ENCODE measurements at places on chromosomes 2 and 18. TPM values are rescaled to one million over a fixed set of nuclear protein-coding genes. Genes with fewer than 3 reads are reported as not detected.

ANKRD44 gene
- 118 TPM for total RNA-seq

LHCGR gene
- not detected for total RNA-seq

PID1 gene
- total RNA-seq = not detected

REG3A gene
- not detected for total RNA-seq

ECEL1 gene
- 0.12 TPM for total RNA-seq

DNA sequence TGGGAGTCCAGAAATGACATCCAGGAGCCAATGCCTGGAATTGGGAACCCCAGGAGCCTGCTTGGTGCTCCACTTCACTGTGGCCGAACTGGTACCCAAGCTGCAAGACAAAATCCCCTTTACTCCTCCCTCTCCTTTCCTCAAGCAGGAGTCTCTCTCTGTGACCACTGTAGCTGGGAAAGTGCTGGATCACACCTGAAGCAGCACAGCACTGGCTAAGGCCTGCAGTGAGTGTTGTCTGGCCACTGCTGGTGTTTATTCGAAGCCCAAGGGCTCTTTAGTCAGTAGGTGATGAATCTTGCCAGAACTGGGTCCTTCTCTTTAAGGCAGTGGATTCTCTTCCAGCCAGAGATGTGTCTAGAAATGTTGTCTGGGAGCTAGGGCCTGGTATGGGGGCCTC lies 26.4 kb downstream of the STPG4 start:
- no peaks in the 10 kb centered on the region for H3K36me3 ChIP-seq
- DNase-seq = no peak
- peaks cover 4% of the 10 kb centered on the region for H3K27me3 ChIP-seq
- H3K27ac ChIP-seq = no peak overlapping the region
- no peak overlapping the region for H3K4me3 ChIP-seq

DNA sequence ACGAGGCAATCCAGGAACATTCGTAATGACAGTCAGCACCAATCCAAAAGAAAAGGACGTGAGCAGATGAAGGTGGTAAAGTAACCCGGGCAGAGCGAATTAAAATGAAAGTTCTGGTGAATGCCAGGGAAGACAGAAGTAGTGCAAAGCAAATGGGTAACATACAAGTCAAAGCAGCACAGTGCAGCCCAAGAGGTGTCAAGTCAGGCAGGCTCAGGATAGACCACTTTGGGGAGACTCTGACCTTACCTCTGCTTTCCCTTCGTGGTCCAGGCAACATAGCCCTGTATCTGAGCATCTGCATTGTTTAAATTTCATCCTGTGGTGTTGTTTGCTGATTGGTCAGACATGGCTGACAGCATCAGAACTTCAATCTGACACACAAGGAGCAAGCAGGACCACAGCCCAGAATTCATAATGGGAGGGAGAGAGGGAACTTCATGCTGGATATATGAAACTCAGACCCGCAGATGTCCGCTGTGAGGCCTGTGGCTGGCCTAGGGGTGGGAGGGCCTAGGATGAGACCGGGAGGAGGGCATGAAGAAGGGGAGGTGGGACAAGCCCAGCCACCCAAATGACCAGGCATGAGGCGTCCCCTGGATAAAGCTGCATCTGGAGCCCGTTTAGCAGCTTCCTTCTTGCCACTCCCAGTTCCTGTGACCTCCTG lies 285.7 kb downstream of the TCF4 start:
- H3K36me3 ChIP-seq = no peaks in the 10 kb centered on the region
- H3K4me3 ChIP-seq = no peak overlapping the region
- no peaks in the 10 kb centered on the region for H3K4me1 ChIP-seq
- no peaks in the 10 kb centered on the region for H3K27me3 ChIP-seq

DNA sequence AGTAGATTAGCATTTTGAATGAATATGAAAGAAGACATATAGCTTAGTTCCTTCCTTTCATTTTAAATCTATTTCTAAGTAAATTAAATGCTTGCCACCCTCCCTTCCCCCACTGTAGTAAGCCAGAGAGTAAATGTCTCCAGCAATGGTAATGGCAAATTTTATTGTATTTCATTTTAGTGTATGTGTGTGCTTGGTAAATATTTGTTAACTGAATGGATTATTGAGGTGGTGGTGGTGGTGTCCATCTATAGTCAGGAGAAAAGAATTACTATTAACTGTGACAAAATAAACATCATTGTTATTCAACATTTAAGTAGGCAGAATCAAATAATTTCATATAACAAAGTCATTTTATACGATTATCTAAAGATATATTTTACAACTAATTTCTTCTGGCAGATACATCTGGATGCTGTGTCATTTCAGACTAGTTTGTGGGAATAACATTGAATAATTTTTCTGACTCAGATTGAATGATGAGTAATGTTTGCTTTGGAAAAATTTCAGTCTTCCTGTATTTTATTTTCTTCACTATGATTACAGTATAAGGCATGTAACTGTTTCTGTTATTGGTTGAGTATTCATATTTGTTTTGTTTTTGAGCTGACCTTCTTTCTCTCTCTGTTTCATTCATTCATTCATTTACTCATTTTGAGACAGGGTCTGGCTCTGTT lies 18.3 kb downstream of the ASXL3 start:
- no peaks in the 10 kb centered on the region for H3K4me1 ChIP-seq
- no peaks in the 10 kb centered on the region for H3K27me3 ChIP-seq
- no peak overlapping the region for H3K4me3 ChIP-seq
- DNase-seq = no peak
- no peak overlapping the region for H3K27ac ChIP-seq
- H3K36me3 ChIP-seq = no peaks in the 10 kb centered on the region

DNA sequence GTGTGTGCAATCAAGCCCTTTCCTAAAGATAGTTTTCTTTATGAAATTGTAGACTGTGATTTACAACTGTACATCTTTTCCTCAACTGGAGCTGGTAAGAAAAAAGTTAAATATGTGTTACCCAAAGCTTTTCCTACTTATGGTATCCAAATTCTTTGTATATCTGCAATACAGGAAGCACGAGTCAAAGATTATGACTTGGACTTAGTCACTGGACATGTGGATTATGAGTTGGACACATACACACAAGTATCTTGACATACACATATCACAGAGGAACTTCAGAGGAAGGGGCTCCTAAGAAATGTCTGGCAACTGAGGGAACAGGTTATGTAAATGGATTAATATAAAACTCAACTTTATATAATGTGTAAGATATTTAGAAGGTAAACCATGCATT lies 35.2 kb downstream of the PRELID3A start:
- no peaks in the 10 kb centered on the region for H3K27me3 ChIP-seq
- H3K36me3 ChIP-seq = peaks cover 2% of the 10 kb centered on the region
- no peak overlapping the region for H3K4me3 ChIP-seq
- no peak overlapping the region for H3K27ac ChIP-seq
- DNase-seq = no peak

DNA sequence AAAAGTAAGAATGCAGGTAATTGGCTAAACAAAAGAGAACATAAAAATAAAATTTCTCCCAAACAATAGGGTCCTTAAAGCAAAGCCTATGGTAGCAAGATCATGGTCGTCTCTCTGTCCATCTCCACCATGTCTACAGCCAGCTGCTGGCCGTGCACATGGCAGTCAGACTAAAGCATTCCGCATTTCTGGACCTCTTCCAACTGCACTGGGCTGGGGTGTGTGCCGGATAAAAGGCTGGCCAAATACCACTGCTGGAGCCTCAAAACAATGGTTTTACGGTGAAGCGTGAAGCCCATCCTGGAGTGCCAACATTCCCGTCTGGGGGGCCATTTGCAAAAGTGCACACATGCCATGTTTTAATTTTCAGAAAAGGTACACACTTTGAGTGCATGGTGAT lies 74.8 kb upstream of the PIEZO2 start:
- no peaks in the 10 kb centered on the region for H3K27me3 ChIP-seq
- no peaks in the 10 kb centered on the region for H3K4me1 ChIP-seq
- H3K4me3 ChIP-seq = no peak overlapping the region
- H3K27ac ChIP-seq = no peak overlapping the region

DNA sequence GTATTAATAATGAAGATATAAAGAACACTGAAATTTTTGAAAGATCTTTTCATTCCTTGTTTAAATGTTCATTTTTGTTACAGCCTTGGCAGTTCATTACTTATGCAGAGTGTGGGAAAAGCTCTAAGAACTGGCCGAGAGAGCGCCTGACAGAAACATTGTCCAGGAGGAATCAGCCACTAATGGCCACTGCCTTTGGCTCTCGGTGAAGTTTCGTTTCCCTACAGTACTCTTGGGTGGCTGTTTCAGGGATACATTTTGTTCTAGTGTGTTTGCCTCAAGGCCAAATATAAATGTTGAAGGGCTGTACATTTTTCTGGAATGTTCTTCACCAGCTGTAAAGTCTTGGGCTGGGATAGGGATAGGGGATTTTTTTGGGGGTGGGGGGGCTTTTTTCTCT lies 10.7 kb downstream of the SPTBN1 start:
- no peak overlapping the region for H3K27ac ChIP-seq
- H3K36me3 ChIP-seq = no peaks in the 10 kb centered on the region
- no peaks in the 10 kb centered on the region for H3K4me1 ChIP-seq
- H3K27me3 ChIP-seq = peaks cover 15% of the 10 kb centered on the region
- no peak for DNase-seq

DNA sequence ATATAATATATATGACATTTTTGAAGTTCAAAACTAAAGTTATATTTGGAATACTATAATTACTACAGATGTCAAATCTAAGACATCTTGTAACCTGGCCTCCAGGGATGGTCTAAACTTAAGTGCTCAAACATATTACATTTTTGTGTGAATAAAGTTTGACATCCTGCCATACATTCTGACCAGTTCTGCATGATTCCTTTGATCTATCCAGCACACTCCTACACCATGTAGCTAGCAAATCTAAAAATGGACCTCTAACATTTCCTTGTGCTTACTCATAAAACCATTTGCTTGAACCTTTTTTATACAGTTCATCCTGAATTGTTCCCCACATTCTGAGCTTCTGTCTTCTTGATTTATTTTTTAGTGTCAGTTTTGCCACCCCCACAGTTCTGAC lies 294.3 kb upstream of the ZNF804A start:
- H3K36me3 ChIP-seq = no peaks in the 10 kb centered on the region
- no peak overlapping the region for H3K4me3 ChIP-seq
- no peak for DNase-seq

GRCh38 chr18:21389903-21390302 lies 147.9 kb downstream of the GREB1L start:
- H3K36me3 ChIP-seq = no peaks in the 10 kb centered on the region
- H3K27ac ChIP-seq = no peak overlapping the region
- H3K27me3 ChIP-seq = no peaks in the 10 kb centered on the region
- H3K4me3 ChIP-seq = no peak overlapping the region

DNA sequence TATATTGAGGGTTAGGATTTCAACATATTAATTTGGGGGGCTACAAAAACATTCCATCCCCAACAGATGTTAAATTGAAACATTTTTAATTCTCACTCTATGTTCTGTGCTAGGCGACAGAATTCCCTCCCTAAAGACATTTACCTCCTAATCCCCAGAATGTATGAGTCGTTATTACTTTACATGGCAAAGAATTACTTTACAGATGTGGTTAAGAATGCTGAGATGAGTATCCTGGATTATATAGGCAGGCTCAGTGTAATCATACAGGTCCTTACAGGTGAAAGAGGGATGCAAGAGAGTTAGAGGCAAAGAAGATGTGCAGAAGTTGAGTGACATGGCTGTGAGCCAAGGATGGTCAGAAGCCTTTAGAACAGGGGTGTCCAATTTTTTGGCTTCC lies 974.1 kb upstream of the ACVR2A start:
- no peaks in the 10 kb centered on the region for H3K27me3 ChIP-seq
- DNase-seq = no peak

- no peaks in the 10 kb centered on the region for H3K27me3 ChIP-seq
- H3K4me3 ChIP-seq = no peak overlapping the region
- H3K36me3 ChIP-seq = peaks cover 20% of the 10 kb centered on the region
- no peak for DNase-seq
- H3K27ac ChIP-seq = no peak overlapping the region
Observed at GRCh38 chr2:239358062-239358754, 42.6 kb downstream of the HDAC4 start.

DNA sequence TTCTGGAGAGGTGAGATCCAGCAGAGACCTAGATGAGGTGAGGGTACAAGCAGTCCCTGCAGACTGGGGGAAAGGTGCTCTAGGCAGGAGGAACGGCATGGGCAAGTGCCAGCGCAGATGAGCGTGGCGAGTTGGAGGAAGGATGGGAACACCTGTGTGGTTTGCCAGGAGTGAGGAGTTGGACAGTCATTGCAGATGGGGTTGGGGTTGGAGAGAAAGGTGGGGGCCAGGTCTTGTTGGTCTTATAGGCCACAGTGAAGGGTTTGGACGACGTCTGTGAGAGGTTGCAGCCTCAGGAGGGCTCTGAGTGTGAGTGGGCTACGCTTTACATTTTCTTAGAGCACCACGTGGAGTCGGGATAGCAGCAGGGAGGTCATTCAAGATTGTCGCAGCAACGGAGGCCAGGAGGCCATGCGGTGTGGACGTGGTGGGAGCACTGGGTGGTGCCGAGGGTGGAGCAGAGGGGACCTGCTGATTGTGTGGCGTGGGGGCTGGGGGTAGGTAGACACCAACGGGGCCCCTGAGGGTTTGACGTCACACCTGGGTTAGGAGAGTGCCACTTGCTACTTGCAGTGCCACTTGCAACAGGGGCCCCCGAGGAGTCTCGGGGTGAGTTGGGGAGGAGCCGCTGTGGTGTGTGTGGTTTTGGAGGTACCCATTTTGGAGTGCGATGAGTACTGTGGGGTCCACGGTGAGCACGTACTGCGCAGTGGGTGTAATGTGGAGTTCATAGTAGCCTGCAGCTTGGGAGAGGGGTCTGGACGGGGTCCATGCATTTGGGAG lies 66.2 kb downstream of the LPIN1 start:
- H3K27me3 ChIP-seq = no peaks in the 10 kb centered on the region
- no peak overlapping the region for H3K27ac ChIP-seq
- H3K4me1 ChIP-seq = peaks cover 6% of the 10 kb centered on the region
- no peak for DNase-seq
- no peak overlapping the region for H3K4me3 ChIP-seq

DNA sequence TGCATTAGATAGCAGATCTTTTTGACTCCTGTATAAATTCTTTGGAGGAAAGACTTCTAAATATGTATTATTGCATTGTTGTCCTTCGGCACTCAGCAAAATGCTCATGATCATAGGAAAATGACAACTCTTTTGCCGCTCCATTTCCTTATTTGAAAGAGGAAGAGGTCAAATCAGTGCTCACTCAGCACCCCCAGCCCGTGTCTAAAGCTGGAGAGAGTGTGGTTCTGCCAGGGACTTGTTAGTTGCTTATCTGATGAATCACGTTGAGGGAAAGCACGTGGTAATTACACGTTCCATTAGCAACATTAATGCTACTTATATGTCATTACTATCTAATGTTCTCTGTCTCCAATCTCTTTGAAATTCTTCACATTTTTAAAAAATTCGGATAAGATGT lies 46.0 kb upstream of the MBP start:
- no peak for DNase-seq
- H3K27ac ChIP-seq = no peak overlapping the region
- H3K27me3 ChIP-seq = no peaks in the 10 kb centered on the region
- H3K4me1 ChIP-seq = no peaks in the 10 kb centered on the region
- H3K36me3 ChIP-seq = no peaks in the 10 kb centered on the region

Data from activated naive CD8-positive, alpha-beta T cell treated with anti-CD3 and anti-CD28 coated beads for 36 hours (primary cell).